T follicular helper cell (primary cell): ENCODE measurements at places on chromosomes 6 and 20.
A peak's percentile ranks its signal among the peaks of the same experiment; 100 is the strongest.

- no peak for DNase-seq
These were observed 109.5 kb upstream of the CLDN20 start for GRCh38 chr6:155154158-155154830.

DNA sequence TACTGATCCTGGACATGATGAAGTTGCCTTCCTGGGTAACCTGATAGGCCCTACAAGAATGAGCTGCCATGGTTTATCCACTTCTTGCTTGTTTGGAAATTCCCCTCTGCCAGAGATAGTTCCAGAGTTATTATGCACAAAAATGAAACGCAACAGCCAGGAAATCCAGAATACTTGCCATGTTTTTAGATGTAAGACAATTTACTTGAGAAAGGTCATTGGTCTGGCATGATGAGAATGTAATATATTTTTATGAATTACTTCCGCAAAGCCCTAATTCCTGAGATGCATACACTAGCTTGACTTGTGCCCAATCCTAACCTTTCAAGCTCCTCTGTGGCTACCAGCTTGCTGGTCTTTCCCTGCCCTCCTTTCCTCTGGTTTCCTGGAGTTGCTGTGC is 27.9 kb upstream of the NT5E start:
- no peak for DNase-seq

- no peak for DNase-seq
These were observed 90.4 kb downstream of the FARS2 start for GRCh38 chr6:5351552-5352210.

DNA sequence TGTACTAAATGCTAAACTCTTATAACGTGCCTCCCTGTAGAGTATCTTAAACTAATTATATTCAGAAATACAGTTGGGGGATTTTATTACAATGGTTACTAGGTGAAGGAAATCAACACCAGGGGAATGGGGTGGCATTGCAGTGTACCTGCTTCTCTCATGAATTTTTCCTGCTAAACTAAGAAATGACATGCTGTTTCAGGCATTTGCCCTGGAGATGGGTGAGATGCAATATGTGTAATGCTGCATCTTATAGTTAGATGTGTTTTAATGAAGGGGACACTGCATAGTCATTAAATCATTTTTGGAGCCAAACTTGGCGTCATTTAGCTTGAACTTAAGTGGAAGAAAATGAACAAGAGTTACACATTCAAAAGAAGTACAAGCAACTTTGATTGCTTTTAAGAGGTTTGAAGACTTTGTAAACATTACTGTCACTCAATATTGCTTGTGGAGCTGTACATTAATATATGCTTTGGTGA is 4.3 kb downstream of the EYA4 start:
- DNase-seq, result no peak

DNA sequence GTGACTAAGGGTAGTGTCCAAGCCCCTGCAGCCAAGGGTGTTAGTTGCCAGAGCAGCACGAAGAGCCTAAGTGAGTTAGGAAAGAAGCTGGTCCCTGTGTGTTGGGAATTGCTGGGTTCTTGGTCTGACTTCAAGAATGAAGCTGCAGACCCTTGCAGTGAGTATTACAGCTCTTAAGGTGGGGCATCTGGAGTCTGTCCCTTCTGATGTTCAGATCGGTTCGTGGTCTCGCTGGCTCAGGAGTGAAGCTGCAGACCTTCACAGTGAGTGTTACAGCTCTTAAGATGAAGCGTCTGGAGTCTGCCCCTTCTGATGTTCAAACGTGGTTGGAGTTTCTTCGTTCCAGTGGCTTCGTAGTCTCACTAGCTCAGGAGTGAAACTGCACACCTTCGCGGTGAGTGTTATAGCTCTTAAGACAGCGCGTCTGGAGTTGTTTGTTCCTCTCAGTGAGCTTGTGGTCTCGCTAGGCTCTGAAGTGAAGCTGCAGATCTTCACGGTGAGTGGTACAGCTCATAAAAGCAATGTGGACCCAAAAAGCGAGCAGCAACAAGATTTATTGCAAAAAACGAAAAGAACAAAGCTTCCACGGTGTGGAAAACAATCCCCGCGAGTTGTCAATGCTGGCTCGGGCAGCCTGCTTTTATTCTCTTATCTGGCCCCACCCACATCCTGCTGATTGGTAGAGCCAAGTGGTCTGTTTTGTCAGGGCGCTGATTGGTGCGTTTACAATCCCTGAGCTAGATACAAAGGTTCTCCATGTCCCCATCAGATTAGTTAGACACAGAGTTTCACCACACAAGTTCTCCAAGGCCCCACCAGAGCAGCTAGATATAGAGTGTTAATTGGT is 31.8 kb downstream of the PXDC1 start:
- no peak for DNase-seq

- no peak for DNase-seq
These were observed 37.1 kb upstream of the EEF1E1 start for GRCh38 chr6:8139451-8139850.

GRCh38 chr6:168370310-168370991 is 50.9 kb upstream of the DACT2 start:
- DNase-seq, result peak; percentile 28

GRCh38 chr6:166405386-166405785 is 22.6 kb upstream of the MPC1 start:
- DNase-seq, result no peak

DNA sequence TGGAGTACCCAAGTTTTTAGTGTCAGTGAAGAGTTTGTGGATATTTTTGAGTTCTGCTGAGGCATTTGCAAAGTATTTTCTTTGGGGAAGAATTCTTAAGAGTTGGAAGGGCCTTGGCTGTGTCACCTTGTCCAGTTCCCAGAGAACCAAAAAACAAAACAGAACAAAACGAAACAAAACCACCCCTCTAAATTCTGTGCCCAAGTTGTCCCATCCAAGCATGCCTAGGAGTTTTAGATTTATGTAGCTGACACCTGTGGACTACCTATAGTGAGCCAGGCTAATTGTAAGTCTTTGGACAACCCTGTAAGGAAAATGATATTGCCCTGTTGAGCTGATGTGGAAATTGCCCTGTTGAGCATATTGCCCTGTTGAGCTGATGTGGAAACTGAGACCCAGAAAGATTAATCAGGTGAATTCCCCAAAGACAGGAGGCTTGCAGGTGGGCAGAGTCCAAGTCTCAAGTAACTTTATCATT is 1.0 kb upstream of the ECI2 start:
- no peak for DNase-seq

DNA sequence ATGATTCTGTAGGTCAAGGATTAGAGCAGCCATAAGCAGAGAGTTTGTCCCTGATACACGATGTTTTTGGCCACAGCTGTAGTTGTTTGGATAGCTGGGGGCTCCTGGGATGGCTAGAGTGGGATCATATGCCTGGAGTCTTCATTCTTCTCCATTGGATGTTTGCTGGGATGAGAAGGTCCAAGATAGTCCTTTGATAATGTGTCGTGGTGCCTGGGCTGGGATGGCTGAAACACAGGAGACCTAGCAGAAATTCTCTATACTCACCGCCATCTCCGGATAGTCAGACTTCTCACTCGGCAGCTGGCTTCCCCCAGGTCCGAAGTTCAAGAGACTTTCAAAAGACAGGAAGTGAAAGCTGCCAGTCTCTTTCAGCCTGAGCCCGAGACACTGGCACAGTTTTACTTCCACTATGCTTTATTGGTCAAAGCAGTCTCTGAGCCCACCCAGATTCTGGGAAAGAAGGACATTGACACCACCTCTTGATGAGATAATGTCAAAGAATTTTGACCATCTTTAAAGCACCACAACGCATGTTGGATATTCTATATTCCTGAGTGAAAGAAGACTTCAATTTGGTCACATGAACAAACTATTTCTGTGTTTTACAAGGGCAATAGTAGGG is 16.0 kb downstream of the MARCKS start:
- no peak for DNase-seq

GRCh38 chr6:98037571-98037970 is 754.6 kb upstream of the MMS22L start:
- no peak for DNase-seq

- DNase-seq, result no peak
These were observed 277.2 kb upstream of the PREP start for GRCh38 chr6:105680131-105680530.

- peak; percentile 50 for DNase-seq
These were observed 29.7 kb downstream of the RREB1 start for GRCh38 chr6:7137335-7138045.

DNA sequence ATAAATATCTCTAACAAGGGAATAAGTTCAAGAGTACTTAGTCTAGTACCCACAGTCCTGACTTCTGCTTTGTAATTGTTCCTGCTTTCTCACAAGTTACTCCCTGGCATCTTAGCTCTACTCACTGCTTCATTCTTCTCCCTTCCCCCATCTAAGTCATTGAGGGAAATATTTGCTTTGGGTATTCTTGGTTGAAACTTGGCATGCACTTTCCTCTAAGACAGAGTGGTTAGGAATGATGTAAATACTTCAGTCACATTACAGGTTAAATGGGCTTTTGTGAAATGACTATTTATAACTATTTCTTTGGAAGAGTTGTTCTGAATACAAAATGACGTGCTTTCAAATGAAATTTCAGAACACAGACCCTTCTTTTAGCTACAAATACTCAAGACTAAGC is 67.7 kb upstream of the PLEKHG1 start:
- DNase-seq, result no peak

- DNase-seq, result no peak
These were observed 56.6 kb upstream of the TRAF3IP2 start for GRCh38 chr6:111662072-111662793.

DNA sequence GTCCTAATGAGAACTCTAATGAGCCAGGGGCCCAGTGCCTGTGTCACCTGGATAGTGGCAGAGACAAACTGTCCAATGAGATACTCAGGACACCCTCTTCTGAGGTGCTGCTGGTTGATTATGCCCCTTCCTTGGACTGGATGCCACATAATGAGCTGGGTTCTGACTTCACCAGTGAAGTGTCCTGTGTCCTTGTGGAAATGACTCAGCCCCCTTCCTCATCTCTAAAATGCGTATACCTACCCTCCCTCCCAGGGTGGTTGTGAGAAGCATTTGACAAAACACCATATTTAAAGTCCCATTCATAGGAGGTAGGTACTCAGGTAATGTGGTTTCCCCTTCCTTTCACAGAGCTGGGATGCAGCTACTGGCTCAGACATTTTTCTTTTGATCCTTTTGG is 28.4 kb upstream of the RNF24 start:
- DNase-seq, result no peak

DNA sequence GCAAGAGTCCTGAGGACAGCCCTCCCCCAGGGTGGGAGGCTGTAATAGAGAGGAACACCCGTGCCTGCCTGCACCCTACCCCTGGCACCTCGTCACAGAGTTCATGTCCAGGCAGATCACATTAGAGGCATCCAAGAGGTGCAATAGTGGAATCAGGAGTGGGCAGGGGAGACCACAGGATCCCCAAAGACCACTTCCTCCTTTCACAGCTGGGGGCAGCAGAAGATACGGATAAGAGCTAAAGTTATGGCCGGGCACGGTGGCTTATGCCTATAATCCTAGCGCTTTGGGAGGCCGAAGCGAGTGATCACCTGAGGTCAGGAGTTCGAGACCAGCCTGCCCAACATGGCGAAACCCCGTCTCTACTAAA is 1.5 kb upstream of the CAPN11 start:
- no peak for DNase-seq

DNA sequence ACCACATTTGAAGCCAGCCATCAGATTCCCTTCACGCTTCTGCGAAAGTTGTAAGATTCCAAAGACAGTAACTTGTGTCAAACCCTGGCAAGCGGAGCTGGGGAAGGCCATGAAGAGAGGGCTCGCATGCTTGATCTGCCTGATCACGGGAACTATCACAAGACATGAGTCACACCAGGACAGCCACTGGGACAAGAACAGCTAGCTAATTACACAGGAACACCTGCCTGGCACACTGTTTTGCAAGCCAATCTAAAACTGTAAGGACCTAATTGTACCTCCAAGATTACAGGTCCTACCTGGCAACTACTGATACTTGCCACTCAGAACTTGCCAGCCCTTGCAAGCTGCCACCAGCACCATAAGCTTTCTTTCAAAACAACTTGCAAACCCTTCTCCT is 289.3 kb downstream of the KIF16B start:
- no peak for DNase-seq

DNA sequence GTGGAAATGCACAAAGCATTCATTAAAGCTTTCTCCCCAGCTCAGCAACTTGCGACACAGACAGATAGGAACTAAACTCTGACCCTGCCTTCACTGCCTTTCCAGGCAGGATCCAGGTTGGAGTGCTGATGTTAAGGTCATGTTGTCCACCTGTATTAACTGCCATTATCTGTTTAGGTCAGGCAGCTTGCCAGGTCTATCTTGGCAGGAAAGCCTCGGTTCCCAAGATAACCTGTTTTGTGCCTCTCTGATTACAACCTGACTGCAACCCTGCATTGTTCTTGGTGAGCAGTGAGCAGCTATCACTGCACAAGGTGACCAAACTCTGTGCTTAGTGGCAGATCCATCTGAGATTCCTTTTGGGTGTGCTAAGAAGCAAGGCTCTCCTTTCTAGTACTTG is 23.2 kb upstream of the ELOVL2 start:
- no peak for DNase-seq

GRCh38 chr6:36207155-36207554 is 10.6 kb downstream of the BRPF3 start:
- no peak for DNase-seq

DNA sequence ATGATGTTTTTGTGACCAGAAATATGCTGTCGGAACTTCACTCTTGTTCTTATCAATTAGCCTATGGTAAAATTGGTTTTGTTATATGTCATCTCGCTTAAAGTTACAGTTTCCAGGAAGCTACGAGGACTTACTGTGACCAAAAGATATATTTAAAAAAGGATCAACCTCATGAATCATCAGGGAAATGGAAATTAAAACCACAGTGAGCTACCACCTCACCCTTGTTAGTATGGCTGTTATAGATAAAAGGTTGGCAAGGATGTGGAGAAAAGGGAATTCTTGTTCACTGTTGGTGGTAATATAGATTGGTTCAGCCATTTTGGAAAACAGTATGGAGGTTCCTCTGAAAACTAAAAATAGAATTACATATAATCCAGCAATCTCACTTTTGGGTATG is 14.3 kb upstream of the INSM1 start:
- no peak for DNase-seq

DNA sequence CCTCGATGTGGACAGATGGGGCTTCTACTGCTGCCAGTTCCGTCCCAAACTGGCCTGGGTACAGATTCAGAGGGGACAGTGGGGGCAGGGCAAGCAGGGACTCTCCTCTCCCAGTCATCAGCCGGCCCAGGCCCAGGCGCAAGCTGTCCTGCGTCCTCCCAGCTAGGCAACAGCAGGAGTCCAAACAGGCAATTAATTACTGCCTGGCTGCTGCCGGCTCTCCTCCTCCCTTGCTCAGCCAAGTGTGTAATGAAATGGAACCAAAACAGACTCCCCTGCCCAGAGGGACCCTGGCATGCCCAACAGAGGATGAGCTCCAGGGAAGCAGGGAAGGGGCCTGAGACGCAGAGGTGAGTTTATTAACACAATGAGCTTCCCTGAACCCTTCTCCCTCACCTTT is 17.8 kb upstream of the SLC32A1 start:
- DNase-seq, result no peak

GRCh38 chr6:21935561-21936028 is 342.0 kb downstream of the SOX4 start:
- no peak for DNase-seq

DNA sequence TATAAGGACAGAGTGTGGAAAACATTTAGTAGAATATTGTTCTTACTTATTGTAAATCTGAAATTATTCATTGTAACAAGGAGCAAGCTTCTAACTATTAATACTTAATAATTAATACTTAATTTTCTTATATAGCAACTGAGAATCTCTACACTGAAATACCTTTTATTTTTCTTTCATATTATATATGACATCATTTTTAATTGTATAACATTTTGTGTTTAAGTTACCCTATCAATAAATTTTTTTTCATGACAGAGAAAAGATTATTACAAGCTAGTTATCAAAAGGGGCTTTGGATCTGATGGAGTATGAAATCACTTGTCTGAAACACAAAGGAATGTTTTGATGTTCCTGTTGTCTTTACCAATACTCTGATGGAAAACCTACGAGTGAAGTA is 72.2 kb upstream of the CNKSR3 start:
- no peak for DNase-seq
